GM23338 (cell line): ENCODE measurements at places on chromosomes 7 and 10. TPM values are rescaled to one million over a fixed set of nuclear protein-coding genes. Genes with fewer than 3 reads are reported as not detected.

- DNase-seq: no peak
These were observed 84.1 kb upstream of the GNA12 start for GRCh38 chr7:2928256-2928612.

GRCh38 chr7:114375907-114376306, 38.7 kb upstream of the FOXP2 start:
- no peak for DNase-seq

DNA sequence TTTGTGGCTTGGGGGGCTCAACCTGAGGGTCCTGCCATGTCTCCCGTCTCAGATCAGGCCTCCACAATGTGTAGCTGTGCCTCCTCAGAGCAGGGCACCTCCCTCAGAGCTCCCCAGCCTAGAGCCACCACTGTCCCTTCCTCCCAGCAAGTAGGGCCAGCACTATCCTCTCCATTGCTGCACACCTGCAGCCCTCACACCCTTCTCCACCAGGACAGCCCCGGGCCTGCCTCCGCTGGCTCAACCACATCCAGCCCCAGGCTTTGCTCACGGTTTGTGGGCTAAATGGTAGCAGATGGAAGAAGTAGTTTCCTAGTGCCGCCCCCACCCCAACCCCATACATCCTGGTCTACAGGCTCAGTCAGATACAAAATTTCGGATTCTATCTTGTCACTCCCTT, 10.1 kb downstream of the NFKB2 start:
- DNase-seq: no peak

Gene BAMBI
- total RNA-seq: 37.5 and 39.5 TPM in 2 replicates

Gene C10orf62
- total RNA-seq: not detected in 2 replicates
